Skin of body (tissue), 3 donors: ENCODE measurements at places on chromosomes 2 and 18.

- DNase-seq, result no peak
Measured at GRCh38 chr2:11651856-11652548, 18.0 kb downstream of the NTSR2 start.

DNA sequence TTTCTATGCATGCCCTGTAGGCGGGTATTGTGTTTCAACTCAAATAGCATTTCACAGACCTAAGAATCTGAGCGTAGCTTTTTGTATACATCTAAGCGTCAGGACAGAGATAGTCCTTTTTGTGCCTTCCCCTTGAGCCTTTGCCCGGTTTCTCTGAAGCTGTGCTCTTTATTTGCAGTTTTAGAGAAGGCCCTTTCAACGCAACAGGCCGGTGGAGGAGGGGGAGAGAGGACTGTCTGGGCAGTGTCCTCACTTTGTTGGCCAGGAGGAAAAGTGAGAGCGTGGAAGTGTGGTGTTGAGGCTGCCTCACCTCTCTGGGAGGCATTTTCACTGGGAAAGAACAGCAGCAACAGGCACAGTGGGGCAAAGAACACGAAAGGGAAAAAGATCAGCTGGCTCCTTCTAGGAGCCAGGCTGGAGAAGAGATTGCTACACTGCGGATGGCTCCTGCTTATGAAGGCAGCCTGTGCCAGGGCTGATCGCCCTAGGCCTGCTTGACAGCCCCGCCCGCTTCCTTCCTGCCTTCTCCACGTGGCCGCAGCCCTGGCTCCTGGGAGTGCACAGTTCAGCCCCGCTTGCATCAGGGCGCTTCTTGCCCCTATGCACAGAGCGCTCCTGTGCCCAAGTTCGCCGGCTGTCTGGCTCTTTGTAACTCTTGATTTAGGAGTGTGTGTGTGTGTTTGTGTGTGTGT lies 195.6 kb upstream of the POU3F3 start:
- DNase-seq, result no peak

DNA sequence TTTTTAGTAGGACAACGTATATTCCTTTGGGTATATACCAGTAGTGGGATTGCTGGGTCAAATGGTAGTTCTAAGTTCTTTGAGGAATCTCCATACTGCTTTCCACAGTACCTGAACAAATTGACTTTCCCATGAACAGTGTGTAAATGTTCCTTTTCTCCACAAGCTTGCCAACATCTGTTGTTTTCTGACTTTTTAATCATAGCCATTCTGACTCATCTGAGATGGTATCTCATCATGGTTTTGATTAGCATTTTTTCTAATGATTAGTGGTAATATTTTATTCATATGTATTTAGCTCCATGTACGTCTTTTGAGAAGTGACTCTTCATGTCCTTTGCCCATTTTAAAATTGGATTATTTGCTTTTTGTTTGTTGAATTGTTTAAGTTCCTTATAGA lies 58.4 kb upstream of the CERS6 start:
- no peak for DNase-seq

DNA sequence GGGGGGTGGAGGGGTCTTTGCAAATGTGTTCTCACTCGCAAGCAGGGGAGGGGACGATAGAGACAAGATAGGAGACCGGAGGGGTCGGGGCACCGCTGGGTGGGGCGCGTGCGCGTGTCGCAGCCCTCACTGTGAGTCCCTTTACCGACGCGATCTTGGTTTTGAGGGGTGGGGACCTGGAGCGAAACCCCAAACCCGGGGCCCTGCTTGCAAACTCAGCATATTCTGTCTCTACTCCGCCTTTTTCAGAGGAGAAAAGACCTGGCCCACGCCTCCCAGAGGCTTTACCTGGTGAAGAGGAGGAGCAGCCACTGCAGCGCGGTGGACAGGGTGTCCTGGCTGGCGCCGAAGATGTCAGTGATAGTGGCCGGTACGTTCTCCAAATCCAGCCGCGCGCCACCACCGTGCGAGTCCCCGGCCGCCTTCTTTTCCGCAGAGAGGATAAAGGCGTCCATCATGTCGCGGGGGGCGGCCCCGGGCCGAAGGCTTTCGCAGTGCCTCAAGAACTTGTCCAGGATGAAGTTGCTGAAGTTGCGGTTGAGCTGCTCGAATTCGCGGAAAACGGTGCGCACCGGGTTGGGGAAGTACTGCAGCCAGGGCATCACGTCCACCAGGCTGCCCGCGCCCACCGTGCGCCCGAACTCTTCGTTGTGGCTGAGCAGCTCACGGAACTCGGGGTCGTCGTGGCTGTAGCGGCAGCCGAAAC lies 1.7 kb downstream of the CYP1B1 start:
- no peak for DNase-seq

DNA sequence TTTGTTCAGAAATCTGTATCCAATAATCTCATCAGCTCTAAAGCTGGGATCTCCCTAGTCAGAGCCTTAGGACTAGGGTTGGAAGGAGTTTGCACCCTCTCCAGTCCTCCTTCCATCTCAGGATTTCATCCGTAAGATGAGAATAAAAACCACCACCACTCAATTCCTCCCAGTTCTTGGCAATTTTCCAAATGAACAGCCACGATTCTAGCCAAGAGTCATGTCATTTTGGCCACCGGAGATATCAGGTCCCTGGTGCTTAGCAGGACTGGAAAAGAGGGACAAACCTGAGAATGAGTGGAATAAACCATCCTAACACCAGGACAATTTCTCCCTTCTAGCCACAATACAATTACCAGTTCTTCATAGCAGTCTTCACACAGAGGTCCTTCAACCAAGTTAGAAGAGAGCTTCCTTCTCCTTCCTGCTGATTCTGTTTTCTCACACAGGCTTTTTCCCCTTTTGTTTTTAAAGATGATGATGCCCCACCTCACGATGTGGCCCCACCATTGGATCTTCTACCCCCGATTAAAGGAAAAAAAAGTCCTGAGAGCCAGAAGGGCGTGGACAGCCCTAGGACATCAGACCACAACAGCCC lies 36.2 kb downstream of the KIAA2012 start:
- DNase-seq, result no peak

- DNase-seq, result no peak
Measured at GRCh38 chr18:50190926-50191325, 4.0 kb downstream of the MYO5B start.

GRCh38 chr2:108587621-108588020 lies 53.4 kb downstream of the LIMS1 start:
- DNase-seq, result no peak

DNA sequence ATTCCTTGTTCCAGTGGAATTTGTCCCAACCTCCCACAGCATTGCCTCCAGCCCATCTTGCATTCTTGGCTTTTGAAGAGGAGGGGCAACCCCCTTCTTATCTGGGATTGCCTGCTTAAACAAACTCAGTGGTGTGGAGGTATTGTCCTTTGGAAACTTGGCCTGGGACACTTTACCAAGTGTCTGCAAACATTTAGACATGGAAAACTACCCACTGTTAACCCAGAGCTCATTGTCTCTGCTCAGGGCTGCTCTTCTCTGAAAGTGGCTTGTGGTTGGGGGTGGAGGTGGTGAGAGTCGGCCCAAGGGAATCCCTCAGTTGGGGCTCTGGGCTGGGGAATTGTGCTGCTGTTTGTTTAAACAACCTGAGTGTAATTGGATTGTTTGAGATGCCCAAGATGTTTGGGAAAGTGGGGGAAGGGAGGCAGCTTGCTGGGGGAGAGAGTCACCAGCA lies 178.3 kb upstream of the GATA6 start:
- DNase-seq, result no peak

GRCh38 chr2:109613081-109613921 lies 465 bp downstream of the SEPTIN10 start:
- peak; percentile 69 for DNase-seq

- no peak for DNase-seq
Measured at GRCh38 chr18:79504034-79504433, 108.3 kb downstream of the NFATC1 start.
